ENCODE measurements at places on chromosomes 16 and 17. TPM values are rescaled to one million over a fixed set of nuclear protein-coding genes. Genes with fewer than 3 reads are reported as not detected.

DNA sequence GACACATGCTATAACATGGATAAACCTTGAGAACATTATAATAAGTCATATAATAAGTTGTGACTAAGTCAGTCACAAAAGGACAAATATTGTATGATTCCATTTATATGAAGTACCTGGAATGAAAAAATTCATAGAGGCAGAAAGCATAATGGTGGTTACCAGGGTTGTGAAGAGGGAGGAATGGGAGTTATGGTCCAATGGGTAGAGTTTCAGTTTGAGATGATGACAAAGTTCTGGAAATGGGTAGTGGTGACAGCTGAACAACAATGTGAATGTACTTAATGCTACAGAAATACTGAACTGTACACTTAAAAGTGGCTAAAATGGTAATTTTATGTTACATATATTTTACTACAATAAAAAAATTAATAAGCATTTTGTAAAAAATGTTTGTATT, 49.7 kb downstream of the MYO1D start:
- H3K4me1 ChIP-seq = peaks cover 7% of the 10 kb centered on the region
- no peak for DNase-seq
- H3K27ac ChIP-seq = no peak overlapping the region
- H3K36me3 ChIP-seq = no peaks in the 10 kb centered on the region
- no peak overlapping the region for H3K4me3 ChIP-seq

Gene KREMEN2
- not detected for total RNA-seq

DNA sequence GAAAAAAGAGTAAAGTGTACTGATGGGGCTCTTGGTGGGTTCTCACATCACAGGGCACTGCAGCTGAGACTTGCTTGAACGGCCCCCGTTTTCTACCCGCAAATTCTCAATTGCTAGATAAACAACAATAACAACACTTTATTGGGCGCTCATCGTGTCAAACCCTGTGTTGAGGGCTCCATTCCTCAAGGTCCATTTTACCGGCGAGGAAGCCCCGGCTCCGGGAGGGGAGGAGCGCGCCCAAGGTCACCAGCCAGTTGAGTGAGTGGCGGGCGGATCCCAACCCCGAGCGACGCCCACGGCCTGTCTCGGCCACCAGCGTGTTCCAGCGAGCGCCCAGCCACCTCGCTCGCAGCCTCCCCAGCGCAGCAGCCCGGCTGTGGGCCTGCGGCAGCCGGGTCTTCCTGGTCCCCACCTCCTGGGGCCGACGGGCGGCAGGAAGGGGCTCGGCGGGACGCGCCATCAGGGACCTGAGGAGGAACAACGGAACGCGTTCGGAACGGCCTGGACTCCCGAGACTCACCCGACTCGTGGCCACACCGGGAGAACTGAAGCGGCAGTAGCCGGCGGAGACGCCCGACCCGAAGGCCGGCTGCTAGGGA, 373 bp downstream of the CMC2 start:
- peak overlapping the region; percentile 98 for H3K4me3 ChIP-seq
- peaks cover 12% of the 10 kb centered on the region for H3K4me1 ChIP-seq
- no peaks in the 10 kb centered on the region for H3K27me3 ChIP-seq
- DNase-seq = peak; percentile 89
- H3K36me3 ChIP-seq = no peaks in the 10 kb centered on the region
- H3K27ac ChIP-seq = peak overlapping the region; percentile 98

GRCh38 chr17:42268236-42268635, 8.0 kb downstream of the STAT5B start:
- H3K4me3 ChIP-seq = no peak overlapping the region
- H3K36me3 ChIP-seq = no peaks in the 10 kb centered on the region
- H3K27ac ChIP-seq = peak overlapping the region; percentile 91
- H3K4me1 ChIP-seq = no peaks in the 10 kb centered on the region

Gene SLC7A5
- 16.3 TPM for total RNA-seq

DNA sequence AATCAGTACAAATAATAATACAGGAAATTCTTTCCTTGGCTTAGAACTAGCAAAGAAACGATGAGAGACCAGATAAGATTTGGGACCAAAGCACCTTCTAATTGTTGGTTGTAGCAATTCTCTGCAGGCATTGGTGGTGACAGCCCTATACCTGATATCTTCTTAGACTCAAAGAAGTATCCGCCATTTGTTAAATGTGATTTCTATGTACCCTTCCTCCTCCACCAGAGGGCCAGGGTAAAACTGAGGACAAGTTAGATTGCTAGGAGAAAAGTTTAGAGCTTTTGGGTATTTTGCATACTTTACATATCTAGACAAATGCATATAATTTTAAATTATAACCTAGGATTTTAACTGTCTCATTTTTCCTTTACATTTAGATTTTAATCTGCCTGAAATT, 304.3 kb downstream of the HS3ST4 start:
- H3K27ac ChIP-seq = no peak overlapping the region
- H3K36me3 ChIP-seq = no peaks in the 10 kb centered on the region
- DNase-seq = no peak
- H3K4me3 ChIP-seq = no peak overlapping the region
